ENCODE measurements at places on chromosomes 13 and 19. TPM values are rescaled to one million over a fixed set of nuclear protein-coding genes. Genes with fewer than 3 reads are reported as not detected.

- DNase-seq = no peak
Observed at GRCh38 chr13:113048766-113049165, 56.8 kb upstream of the F7 start.

- no peak for DNase-seq
Observed at GRCh38 chr13:97266772-97267417, 44.8 kb downstream of the MBNL2 start.

GRCh38 chr13:43433691-43434141 lies 353.1 kb downstream of the ENOX1 start:
- no peak for DNase-seq

- peak; percentile 99 for DNase-seq
Observed at GRCh38 chr19:13794757-13795589, at the start of gene ZSWIM4. TSS of gene ZSWIM4 (plus strand) at chr19:13795443. CDS start at chr19:13795649, 206 bp downstream.

ZNF90 gene
- 3.4 TPM for total RNA-seq

DNA sequence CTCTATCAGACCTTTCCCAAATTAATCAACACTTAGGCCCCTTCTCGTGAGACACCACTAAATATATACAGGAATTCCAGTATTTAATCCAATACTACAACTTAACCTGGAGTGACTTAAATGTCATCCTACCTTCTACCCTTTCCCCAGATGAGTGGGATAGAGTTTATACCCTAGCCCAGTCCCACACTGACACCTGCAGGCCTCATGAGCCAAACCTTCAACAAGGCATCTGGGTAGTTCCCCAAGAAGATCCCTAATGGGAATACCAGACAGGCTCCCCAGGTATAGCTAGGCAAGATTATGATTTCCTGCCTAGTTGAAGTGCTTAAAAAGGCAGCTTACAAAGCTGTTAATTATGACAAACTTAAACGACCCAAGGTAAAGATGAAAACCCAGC lies 15.9 kb downstream of the ZNF83 start:
- no peak for DNase-seq

OR7A10 gene
- not detected for total RNA-seq

SMIM44 gene
- not detected for total RNA-seq

BBC3 gene
- total RNA-seq = 27.9 TPM

- DNase-seq = no peak
Observed at GRCh38 chr19:14021474-14021873, 6.5 kb upstream of the RLN3 start.

YJEFN3 gene
- total RNA-seq = 6.1 TPM

DNA sequence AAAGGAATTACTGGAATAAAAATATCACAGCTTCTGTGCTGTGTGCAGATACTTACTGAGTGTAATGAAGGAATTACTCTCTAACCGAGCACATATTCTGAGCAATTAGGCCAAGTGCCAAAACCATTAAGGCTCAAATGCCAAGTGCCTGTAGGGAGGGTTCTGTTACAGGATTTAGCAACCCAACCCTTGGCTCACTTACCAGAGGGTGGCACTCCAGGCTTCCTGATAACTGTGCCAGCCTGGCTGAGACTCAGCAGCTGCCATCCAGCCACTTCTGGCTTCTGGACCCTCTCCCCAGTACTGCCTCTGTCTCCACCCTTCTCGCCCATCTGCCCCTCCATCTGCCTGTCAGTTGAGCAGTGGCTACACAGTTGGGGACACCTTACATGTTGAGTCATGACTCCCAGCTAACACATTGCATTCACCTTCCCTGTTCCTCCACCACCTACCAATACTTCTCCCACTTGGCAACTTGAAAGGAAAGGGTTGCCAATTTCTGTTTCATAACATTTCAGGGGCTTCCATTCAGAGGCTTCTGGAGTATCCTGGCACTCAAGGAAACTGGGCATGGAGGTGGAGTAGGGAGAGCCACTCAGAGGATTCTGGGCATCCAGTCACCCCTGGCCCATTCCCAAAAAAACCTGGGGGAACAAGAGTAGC lies 110.5 kb downstream of the COG6 start:
- DNase-seq = no peak

DNA sequence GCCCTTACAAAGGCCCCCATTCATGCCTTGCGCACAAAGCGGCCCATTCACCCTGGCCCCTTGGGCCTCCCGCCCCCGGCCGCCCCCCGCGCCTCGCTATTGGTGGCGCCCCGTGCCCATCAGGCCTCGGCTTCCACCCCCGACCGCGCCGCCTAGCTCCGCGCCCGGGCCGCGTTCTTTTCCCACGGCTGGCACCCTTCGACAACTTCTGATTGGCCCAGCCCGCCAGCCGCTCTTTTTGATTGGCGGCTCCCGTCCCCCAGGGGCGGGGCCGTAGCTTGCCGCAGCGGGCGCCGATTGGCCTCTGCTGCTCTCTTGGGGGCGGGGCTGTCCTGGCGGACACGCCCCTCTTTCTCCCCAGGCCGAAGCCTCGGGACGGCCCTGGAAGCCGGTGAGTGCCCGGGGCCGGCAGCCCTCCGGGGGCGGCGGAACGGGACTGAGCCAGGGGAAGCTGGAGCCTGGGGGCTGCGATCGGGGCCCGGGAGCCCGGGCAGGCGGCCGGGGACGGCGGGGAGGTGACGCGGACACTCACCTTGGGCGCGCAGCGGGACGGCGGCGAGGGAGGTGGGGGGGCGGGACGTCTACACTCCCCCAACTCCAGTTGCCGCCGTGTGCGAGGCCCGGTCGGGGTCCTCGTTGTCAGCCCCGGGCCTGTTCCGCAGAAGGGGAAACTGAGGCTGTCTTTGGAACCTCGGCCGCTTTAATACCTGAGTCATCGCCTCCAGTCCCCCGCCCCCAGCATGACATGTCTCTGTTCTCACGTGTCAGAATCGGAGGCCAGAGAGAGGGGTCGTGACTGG lies at the start of gene MYH14:
Gene MYH14 (plus strand): TSS at position 342 of the 800 bp plus-strand sequence. CDS start 6,744 bp downstream, outside the sequence.
- DNase-seq = no peak

- peak; percentile 27 for DNase-seq
Observed at GRCh38 chr19:57282011-57282643, 1.8 kb downstream of the ZNF460 start.

- DNase-seq = no peak
Observed at GRCh38 chr13:30276178-30276577, 31.2 kb downstream of the KATNAL1 start.

GRCh38 chr19:3720349-3720917 lies 12.2 kb downstream of the TJP3 start:
- no peak for DNase-seq

GRCh38 chr19:45368737-45369340 lies 1.5 kb downstream of the ERCC2 start:
- no peak for DNase-seq

GRCh38 chr13:99608345-99608744 lies 107.1 kb downstream of the TM9SF2 start:
- DNase-seq = no peak

DNA sequence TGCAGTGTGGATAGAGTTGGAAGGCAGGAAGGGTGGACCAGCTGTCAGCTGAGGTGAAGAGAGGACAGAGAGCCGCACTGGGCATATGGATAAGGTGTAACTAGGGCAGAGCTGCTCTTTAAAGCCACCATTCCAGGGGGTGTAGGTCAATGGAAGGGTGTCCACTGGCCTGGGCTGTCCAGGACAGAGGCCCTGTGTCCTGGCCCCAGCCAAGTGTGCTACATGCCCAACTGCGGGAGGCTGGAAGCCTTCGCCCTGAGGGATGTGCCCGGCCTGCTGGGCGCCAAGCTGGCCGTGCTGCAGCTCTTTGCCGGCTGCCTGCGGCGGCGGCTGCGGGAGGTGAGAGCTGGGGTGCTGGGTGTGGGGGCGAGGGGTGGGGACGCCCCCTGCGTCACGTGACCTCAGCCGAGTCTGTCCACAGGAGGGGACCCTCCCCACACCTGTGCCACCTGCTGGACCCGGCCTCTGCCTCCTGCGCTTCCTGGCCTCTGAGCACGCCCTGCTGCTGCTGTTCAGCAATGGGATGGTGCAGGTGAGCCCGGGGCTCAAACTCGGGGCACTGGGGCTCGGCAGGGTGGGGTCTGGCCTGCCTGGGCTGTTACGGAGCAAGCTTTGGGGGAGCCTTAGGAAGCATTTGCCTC lies 9.8 kb downstream of the PLK5 start:
- DNase-seq = no peak

ZIM2 gene
- not detected for total RNA-seq

- DNase-seq = no peak
Observed at GRCh38 chr13:63086286-63086685, 1670.6 kb upstream of the PCDH20 start.

ZNF221 gene
- 9.2 TPM for total RNA-seq
